ENCODE measurements at places on chromosomes 12 and 14.

- DNase-seq = no peak
Measured at GRCh38 chr14:89493877-89494634, 77.0 kb upstream of the FOXN3 start.

DNA sequence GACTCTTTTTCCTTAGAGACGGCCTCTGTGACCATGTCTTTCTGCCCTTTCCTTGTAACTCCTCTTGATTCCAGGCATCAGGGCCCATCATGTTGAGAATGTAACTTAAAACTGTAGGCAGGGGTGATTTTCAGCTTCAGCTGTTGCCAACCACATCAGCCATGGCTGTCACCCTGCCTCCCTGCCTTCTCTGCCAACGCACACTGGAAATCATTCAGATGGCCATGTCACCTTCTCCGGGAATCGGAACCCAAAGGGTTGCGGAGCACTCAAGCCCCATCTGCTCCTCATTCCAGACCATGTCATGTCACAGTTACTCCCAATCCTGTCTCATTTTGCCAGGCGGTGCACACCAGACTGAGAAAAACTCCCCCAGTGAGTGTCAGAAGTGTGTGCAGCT lies 72.1 kb downstream of the EMP1 start:
- no peak for DNase-seq

- DNase-seq = no peak
Measured at GRCh38 chr12:101927999-101928398, 50.6 kb downstream of the DRAM1 start.

DNA sequence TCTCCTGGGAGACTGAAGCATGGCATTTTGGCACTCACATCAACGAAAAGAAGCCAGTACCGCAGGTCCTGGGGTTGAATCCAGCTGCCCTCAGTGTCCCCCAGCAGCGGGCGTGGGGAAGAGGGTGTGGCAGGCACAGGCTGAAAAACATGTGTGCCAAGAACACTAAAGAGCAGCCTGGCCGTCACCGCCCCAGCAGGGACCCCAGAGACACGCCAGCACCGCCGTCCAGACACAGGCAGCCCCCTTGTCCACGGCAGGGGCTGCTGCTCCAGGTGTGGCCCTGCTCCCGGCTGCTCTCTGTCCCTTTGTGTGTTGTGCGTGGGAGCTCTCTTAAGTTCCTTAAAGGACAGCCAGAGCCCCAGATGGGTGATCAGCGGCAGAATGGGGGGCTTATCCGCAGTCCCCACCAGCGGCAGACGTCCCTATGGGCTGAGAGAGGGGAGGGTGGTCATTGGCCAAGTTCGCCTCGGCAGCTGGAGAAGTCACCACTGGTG lies 556 bp downstream of the PHETA1 start:
- no peak for DNase-seq

- no peak for DNase-seq
Measured at GRCh38 chr12:88419794-88420193, 160.5 kb downstream of the KITLG start.

DNA sequence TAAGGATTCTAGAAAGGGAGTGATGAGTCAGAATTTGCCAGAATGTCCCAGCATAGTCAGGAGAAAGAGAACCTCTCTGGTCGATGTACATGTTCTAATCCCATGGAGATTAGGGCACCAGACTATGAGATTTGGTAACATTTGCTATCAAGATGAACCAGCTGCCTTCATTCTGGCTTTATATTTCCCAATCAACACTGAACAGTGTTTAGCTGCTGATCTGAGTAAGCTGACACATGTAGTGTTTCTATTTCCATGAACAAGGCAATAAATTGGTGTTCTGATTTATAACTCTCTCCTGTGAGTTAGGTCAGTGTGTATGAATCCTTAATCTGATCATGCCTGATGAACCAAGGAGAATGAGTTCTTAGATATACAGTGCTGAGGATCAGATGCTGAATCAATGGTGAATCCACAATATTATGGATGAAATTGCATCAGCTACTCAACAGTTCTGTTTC lies 158.0 kb upstream of the AMIGO2 start:
- no peak for DNase-seq

- no peak for DNase-seq
Measured at GRCh38 chr12:3055026-3055703, 22.0 kb upstream of the TSPAN9 start.

GRCh38 chr14:34678735-34679134 lies 35.7 kb downstream of the CFL2 start:
- no peak for DNase-seq

DNA sequence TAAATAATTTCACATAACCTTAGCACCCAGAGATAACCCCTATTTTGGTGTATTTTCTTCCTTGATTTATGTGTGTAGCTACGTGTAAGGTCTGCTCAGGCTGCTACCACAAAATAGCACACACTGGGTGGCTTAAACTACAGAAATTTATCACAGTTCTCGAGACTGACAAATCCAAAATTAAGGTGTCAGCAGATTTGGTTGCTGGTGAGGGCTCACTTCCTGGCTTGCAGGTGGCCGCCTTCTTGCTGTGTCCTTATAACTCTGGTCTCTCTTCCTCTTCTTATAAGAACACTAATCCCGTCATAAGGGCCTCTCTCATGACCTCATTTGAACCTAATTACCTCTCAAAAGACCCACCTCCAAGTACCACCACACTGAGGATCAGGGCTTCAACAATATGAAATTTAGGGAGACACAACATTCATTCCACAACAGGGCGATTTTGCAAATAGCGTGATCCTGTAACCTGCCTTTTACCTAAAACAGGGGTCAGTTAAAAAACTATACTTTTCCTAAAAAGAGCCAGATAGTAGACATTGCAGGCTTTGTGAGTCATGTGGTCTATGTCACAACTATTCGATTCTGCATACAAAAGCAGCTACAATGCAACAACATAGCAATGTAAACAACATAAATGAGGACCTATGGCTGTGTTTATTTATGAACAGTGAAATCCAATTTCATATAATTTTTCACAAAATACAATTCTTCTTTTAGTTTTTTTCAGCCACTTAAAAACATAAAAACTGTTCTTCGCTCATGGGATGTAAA lies 371.7 kb downstream of the DPF3 start:
- DNase-seq = no peak

DNA sequence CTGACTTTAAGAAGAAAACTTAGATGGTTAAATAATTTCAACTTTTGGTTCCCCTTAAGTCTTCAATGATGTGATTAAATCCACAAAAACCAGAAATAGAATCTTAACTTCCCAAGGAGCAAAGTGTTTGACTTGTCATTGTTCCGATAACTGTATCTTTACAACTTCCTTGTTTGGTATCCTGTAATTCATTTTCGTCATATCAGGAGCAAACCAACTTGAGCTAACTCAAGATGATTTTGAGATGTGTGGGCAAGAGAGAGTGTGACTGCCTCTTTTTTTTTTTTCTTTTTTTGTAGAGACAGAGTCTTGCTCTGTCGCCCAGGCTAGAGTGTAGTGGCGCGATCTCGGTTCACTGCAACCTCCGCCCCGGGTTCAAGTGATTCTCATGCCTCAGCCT lies 25.3 kb downstream of the DRAM1 start:
- DNase-seq = no peak

GRCh38 chr12:127819056-127819455 lies 447.9 kb upstream of the TMEM132C start:
- DNase-seq = no peak

DNA sequence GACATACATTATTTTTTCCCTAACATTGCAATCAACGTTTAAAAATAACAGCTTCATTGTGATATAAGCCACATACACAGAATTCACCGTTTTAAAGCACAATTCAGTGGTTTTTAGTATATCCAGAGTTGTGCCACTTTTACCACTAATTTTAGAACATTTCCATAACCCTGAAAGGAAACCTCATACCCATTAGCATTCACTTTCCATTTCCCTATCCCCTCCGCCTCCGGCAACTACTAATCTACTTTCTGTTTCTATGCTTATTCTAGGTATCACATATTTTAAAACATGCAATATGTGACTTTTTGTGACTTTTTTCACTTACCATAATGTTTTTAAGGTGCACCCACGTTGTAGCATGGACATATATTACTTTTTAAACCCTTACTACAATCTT lies 55.6 kb upstream of the ISM2 start:
- no peak for DNase-seq

- no peak for DNase-seq
Measured at GRCh38 chr12:42469355-42470175, 120.0 kb downstream of the PRICKLE1 start.

DNA sequence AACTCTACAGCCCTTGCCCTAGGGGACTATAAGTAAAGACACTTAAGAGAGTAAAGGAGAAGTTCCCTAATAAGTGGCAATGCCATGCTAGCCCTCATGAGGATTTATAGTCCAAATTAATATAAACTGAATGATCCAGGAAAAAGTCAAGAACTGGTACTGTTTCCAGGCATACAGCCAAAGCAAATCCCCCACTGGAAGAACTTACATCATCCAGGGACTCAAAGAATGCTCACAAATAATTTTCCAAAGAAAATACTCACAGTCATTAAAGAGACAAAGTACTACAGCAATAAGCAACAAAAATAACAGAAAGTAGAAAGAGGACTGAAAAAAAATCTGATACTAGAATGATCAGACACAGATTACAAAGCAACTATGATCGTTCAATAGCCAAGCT lies 79.7 kb upstream of the RAP1B start:
- no peak for DNase-seq

GRCh38 chr14:37698840-37699777 lies 103.7 kb downstream of the TTC6 start:
- no peak for DNase-seq

DNA sequence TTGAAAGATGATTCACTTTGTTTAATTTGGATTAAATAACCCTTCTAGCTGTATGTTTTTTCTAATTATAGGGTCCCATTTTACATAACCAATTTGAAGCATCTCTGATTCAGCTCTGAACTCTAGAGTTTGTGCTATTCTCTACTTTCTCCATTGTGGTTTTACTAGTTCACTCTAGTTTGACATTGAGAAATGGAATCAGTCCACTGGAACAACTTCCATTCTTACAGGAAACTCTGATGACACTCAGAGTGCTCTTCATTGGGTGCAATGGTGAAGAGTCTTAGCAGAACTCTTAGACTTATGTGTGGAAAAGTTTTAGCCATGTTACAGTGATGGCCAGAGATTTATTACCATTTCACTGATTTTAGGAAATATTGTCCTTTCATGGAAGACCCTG lies 140.7 kb downstream of the DYRK2 start:
- no peak for DNase-seq

DNA sequence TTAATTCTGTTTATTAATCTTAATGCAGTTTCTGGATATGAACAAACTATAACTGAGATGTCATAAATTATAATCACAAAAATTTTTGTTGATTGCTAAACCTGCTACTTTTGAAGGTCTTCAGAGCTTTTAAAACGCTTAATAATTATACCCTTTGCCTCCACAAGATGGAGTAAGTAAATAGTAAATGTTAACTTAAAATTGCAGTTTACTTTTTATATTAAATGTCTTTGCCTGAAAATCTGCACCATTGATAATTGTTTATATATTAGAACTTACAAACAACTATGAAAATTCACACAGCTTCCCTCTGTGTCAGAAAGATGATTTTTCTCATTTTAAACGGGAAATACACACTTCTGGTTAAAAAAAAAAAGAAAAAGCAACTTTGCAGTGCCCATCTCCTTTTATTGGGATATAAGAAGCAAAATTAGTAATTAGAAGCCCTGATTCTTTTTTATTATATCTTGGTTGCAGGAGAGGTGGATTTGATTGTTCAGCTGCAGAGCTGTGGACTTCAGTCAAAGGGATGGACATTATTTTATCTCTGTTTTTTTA lies 35.6 kb downstream of the SCFD1 start:
- DNase-seq = no peak

Measured in stimulated activated CD4-positive, alpha-beta T cell treated with anti-CD3 and anti-CD28 coated beads, Interleukin-2, amount 100 ng/mL, for 48 hours (primary cell).